ENCODE measurements at places on chromosomes 7 and 10.

GRCh38 chr10:101832325-101832771 is 11.3 kb downstream of the KCNIP2 start:
- DNase-seq, result no peak

DNA sequence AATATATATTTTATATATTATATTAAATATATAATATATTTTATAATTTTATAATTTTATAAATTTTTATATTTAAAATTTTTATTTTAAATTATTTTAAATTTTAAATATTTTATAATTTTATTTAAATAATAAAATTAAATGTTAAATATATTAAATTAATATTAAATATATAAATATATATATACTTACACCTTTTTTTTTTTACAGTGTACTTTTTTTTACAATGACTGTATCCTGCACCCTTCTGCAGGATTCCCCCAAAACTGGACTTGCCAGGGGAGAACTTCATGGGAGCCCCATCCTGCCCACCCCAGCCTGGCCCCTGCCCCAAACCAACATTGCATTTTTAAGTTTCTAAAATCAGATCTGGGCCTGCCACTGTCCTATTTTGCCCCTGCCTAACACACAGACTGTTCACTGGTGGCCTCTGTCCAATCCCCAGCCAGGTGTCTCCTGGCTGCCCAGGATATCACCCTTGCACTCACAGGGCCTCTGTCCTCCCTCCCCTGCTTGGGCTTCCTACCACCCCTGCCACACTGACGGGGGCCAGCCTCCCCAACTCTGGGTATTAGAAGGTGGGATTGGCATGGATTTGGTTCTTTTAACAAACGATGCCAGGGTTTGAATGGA is 138.0 kb downstream of the ADCY1 start:
- DNase-seq, result no peak

DNA sequence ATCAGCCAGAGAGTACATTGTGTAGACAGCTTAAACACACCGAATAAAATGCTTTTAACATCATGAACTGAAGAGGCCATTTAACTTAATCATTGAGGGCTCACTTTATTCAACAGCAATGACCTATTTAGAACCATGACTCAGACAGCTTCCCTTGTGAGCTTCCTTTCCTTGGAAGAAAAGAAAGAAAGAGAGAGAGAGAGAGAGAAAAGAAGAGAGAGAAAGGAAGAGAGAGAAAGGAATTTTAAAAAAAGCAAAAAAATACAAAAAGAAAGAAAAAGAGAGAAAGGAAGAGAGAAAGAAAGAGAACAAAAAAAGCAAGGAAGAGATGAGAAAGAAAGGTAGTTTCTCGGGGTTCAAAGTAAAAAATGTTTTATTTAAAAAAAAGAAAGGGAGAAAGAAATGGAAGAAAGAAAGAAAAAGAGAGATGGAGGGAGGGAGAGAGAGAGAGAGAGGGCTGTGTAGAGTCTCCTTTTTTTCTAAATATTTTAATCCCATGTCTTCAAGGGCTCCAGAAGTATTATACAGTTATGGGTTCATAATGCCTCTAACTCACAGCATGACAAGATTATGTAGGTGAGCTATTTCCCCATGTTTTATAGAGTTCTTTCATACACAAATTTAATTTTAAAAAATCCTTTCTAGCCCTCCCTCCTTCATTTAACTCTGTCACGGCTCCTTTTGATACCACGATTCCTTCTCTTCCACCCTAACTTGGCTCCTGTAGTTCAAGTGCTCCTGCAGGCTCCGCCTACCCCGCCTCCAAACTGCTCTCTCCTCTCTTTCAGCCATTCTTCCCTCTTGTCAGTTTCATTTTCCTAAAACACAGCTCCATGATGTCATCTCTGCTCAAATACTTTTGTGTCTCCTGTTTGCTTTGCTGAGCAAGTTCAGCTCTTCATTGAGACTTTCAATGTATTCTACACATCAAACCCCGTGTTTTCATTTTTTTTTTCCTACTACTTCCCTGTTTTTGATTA is 85.5 kb downstream of the PRTFDC1 start:
- no peak for DNase-seq

- no peak for DNase-seq
Observed at GRCh38 chr10:96565774-96566173, 21.0 kb downstream of the TM9SF3 start.

- no peak for DNase-seq
Observed at GRCh38 chr10:11425296-11425610, 186.2 kb downstream of the USP6NL start.

Measured in upper lobe of left lung (tissue), 6 donors.